ENCODE measurements at places on chromosomes 6 and 20.

- peak; percentile 92 for DNase-seq
These were observed 223.6 kb upstream of the RREB1 start for GRCh38 chr6:6884193-6884627.

DNA sequence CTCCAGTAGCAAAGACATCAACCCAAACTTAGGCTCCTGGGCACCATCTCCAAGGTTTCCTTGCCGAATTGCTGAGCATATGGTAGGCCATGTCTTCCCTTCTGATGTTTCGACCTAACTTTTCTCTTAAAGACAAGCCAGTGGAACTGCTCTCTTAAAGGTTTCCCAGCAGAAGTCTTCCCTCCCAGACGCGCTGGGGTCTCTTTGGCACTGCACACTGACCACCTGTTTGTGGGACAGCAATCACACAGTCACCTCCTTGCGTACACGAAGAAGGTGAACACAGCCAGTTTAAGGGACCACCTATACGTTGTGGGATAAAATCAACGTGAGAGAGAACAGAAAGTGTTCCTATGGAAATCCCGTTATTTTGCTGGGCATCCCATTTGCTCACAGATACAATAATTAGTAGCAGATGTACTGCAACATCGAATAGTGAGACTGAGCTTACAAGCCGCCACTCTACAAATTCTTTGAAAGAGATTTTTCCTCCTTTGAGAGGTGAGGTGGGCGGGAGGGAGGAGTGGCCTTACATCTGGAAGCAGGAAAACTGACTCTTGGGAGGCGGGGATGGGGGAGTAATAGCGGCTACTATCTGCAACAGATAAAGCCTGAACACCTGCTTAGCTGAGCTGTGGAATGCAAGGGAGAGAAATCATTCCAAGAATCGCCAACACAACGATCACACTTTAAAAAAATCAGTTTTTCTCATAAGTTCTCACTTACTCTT, 9.9 kb downstream of the GRIK2 start:
- no peak for DNase-seq

GRCh38 chr6:163782436-163783003, 368.0 kb downstream of the QKI start:
- DNase-seq = peak; percentile 35

GRCh38 chr20:5996765-5997164, 46.3 kb downstream of the MCM8 start:
- DNase-seq = no peak

DNA sequence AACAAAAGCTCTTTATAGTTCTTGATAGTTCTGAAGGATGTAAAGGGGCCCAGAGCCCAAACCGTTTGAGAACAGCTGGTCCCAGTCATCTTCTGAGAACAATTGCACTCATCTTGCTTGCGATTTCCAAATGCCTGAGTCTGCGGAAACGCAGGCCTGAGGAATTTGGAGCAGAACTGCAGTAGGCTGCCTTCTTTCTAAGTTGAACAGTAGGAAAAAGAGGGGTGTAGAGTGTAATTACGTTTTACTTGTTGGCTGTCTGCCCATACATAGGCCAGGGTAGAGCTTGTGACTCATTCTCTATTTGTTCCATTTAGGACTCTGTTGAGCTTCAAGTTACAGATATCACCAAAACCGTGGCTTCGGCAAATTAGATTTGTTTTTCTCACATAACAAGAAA, 42.0 kb upstream of the KIF16B start:
- no peak for DNase-seq

GRCh38 chr6:104579310-104579863, 280.3 kb downstream of the HACE1 start:
- no peak for DNase-seq

GRCh38 chr6:169241688-169242350, 11.8 kb downstream of the THBS2 start:
- DNase-seq = no peak
